ENCODE measurements at places on chromosomes 11 and 22.

GRCh38 chr11:15575409-15575808 is 460.7 kb downstream of the INSC start:
- no peak for DNase-seq

- DNase-seq, result peak; percentile 74
These were observed 79.5 kb downstream of the TIMP3 start for GRCh38 chr22:32880893-32881596.

- DNase-seq, result no peak
These were observed 539.7 kb downstream of the MIAT start for GRCh38 chr22:27197052-27197451.

- no peak for DNase-seq
These were observed 33.1 kb downstream of the EIF3F start for GRCh38 chr11:8020244-8020597.

- DNase-seq, result no peak
These were observed 426.0 kb upstream of the ISX start for GRCh38 chr22:34639911-34640310.

GRCh38 chr11:78577495-78577894 is 2.8 kb upstream of the NARS2 start:
- DNase-seq, result no peak
